ENCODE measurements at places on chromosomes 3 and 15. TPM values are rescaled to one million over a fixed set of nuclear protein-coding genes. Genes with fewer than 3 reads are reported as not detected.

The FBLN2 gene
- total RNA-seq = 3.2 TPM

The NR2E3 gene
- 0.15 TPM for total RNA-seq

The MCF2L2 gene
- 1.2 TPM for total RNA-seq

The AADACL2 gene
- not detected for total RNA-seq

The WDR49 gene
- total RNA-seq = 0.32 TPM

The TM4SF4 gene
- total RNA-seq = not detected

The CISH gene
- 0.15 TPM for total RNA-seq

The TGFBR2 gene
- 310 TPM for total RNA-seq

The SYNM gene
- 14.3 TPM for total RNA-seq
